ENCODE measurements at places on chromosomes 12 and 14.

DNA sequence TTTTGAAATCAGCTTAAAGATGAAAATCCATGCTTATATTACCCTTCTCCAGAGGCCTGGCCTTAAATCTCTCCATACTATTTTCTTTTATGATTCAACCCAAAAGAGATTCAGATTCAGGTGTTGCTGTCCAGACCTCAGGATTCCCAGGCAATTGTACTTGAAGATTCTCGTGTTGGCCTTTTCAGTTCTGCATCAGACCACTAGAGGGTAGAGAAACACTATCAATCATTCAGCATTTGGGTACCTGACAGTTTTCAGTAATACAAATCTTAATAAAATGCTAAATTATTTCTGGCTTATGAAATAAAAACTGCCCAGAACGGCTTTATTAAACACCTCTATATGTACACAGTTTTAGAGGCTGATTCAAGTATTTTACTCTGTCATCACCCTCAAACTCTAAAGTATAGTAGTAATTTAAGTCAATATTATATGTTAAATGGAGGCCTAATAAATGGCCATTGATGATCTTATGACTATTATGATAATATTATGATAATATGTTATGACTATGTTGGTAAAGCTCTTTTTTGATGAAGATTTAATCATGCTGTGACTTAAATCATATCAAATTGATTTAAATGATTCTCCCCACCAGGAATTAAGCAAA, 301.1 kb downstream of the DUSP6 start:
- peak; percentile 60 for DNase-seq

- DNase-seq: no peak
Observed at GRCh38 chr14:29687866-29688265, 239.8 kb downstream of the PRKD1 start.

DNA sequence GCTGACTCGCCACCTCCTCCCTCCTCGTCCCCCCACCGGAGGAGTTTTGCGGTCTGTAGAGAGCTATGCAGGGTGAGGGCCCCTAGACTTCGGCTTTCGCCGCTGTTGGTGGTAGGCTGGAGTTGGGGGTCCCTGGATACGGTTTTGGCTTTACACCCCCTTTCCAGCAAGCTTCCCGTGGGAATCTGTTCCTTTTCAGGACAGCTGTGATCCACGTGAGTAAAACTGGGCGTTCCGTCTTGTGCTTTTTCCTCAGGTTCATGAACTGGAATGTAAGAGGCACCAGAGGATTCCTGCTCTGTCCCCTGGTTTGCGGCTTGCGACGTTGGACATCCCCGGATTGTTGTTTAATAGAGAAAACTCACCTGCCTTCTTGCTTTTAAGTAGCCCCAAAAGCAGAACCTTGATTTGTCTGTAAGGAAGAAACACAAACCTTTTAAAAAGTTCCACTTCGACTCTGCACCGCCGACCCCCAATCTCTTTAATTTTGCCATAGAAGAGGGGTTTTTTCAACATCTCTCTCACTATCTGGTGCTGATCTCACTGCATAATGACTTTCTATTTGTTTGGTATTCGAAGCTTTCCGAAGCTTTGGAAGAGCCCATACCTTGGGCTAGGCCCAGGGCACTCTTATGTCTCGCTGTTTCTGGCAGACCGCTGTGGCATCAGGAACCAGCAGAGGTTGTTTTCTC, 490 bp downstream of the PRORP start:
- peak; percentile 11 for DNase-seq

GRCh38 chr12:2963760-2964292, 4.6 kb downstream of the TEAD4 start:
- DNase-seq: no peak

- no peak for DNase-seq
Observed at GRCh38 chr14:96764012-96764411, 33.2 kb upstream of the VRK1 start.

- peak; percentile 63 for DNase-seq
Observed at GRCh38 chr12:95497031-95497430, 23.1 kb downstream of the METAP2 start.

- no peak for DNase-seq
Observed at GRCh38 chr12:69575346-69575745, 9.9 kb upstream of the CCT2 start.
